ENCODE measurements at places on chromosomes 6 and 20.

DNA sequence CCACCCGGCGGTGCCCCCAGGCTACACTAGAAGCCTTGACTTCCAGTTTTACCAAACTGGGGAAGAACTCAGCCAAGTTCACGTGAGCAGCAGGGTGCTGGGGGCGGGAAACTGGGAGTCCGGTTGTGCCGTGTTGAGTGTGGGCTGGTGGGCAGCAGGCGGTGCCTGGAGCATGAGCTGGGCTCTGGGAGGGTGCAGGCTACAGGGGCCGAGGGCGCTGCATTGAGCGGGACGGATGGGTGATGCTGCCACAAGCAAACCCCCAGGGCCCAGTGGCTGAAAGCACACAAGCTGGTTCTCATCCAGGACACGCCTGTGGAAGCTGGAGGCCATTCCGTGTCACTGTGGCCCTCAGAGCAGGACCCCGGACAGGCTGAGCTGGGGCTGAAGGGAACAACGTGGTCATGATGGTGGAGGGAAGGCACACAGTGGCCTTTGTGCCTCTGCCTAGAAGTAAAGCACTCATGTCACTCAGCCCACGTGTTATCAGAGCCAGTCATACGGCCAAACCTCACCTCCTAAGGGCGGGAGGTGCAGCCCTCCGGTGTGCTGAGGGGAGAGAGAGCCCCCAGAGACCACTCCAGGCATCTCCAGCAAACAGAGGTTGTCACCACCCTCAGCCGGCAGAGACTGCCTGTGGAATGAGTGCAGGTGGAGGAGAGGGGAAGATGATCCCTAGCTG lies 29.5 kb downstream of the RBM38 start:
- no peak for DNase-seq

DNA sequence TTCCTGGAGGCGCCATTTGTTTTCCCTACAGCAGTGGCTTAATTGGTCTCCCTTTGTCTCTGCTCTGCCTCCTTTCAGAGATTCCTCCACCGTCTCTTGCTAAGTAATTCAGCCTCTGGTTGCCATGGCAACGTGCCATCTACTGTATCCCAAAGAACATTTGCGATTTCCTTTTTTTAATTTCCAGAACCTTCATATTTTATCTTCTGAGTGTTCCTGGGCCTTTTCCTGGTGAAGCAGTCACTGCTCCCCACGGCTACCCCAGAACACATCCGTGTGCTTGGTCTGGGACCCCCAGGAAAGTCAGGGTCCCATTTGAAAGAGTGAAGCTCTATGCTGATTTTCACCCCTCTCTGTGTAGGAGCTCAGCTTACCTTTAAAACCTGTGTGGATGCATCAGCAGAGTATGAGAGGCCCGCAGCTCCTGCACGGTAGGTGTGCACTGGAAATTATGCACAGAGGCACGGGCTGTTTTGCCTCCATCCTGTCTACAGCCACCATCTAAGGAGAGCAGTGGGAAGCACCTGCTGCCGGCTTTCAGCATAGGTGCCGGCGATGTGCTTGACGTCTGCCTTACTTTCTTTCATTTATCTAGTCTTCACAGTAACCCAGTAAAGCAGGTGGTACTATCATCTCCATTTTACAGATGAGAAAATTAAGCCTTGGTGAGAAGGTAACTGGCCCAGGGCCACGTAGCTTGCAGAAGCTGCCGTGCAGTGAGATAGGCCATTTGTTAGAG lies 122.8 kb downstream of the SYCP2 start:
- DNase-seq, result no peak

GRCh38 chr6:125445054-125445453 lies 143.3 kb upstream of the HDDC2 start:
- no peak for DNase-seq

GRCh38 chr6:124822204-124822613 lies 140.0 kb upstream of the RNF217 start:
- no peak for DNase-seq

- DNase-seq, result no peak
Measured at GRCh38 chr20:31695849-31696804, 26.5 kb downstream of the BCL2L1 start.

- DNase-seq, result no peak
Measured at GRCh38 chr6:62978920-62979319, 232.3 kb upstream of the FKBP1C start.

GRCh38 chr6:162056745-162057144 lies 670.8 kb downstream of the PRKN start:
- DNase-seq, result no peak

DNA sequence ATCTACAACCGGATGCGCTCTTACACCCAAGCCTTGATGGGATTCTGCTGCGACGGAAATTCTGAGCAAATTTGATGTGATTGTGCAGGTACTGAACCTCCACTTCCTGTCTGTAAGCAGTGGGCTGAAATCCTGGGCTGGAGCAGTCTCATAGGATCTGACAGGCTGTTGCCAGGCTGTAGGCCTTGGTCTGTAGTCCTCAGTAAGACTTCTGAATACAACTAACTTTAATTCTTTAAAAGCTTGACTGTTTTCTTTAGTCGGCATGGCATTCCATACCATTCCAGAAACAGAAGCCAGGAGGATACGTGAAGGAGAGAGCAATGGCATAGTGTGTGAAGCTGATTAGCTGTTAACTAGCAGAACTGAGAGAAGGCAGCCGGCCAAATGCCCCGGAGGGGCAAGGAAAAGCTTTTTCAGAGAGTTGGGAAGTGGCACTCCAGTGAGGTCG lies 68.3 kb downstream of the ADTRP start:
- DNase-seq, result no peak

DNA sequence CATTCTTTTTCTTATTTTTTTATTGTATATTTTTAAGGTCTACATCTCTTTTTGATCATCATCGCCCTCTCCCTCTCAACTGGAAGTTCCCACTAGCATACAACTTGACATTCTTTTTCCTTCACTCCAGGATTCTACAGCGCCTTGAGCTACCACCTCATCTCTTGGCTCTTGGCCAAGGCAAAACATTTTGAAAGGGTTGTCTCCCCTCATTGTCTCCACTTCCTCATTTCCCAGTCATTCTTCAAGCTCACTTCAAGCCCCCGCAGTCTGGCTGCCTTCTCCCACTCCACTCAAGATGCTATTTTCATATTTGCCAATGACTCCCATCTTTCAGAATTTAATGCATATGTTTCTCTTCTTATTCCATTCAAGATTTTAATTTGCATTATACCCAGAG lies 63.0 kb downstream of the OPN5 start:
- no peak for DNase-seq

DNA sequence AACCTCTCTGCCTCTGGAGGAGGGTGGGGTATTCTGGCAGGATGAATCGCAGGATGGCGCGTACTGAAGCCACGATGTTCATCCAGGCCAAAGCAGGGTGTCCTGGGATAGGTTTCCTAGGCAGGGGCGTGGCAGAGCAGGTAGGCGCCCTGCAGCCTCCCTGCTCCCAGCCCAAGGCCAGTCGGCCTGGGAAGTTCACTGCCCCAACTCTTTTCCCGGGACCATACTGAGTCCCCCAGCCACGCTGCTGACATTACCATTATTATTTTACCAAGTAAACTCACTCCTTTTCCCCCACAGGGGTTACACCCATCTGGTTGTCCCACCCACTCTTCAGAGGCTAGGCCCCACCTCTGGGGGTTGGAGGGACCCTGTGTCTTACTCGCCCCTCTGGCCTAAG lies 21.8 kb downstream of the SDCBP2 start:
- no peak for DNase-seq

- DNase-seq, result no peak
Measured at GRCh38 chr6:162688751-162689345, 38.7 kb downstream of the PRKN start.

DNA sequence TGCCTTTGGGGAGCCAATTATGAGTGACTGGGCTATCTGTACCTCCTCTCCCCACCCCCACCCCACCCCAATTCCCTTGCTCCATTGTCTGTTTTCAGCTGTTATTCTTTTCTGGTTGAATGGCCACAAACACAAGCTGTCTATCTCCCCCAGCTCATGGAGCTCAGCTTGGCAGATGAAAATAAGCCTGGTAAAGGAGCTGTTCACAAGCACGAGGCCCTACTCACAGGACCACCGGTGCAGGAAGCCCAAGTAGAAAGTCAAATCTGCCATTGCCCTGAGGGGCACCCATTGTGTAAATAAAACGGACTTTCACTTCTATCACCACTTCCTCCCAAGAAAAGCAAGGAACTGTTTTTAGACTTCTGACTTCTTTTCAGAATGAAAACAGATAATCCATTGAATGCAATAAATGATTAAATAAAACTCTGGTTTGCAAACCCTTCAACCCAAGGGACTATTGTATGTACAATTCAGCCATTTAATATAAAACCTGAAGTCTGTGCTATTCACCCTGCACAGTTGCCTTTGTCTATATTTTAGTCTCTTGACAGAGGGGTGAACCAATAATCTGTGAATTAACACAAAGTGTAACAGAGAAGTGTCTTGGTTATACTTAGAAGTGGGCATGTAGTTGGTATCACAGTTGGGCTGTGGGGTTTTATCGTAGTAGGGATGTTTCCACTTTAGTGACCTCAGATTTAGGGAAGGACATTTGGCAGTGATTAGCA lies 27.7 kb downstream of the RIPOR2 start:
- no peak for DNase-seq

- peak; percentile 2 for DNase-seq
Measured at GRCh38 chr6:12605888-12606345, 110.7 kb upstream of the PHACTR1 start.

GRCh38 chr6:166600931-166601330 lies 14.5 kb upstream of the RAMACL start:
- no peak for DNase-seq

DNA sequence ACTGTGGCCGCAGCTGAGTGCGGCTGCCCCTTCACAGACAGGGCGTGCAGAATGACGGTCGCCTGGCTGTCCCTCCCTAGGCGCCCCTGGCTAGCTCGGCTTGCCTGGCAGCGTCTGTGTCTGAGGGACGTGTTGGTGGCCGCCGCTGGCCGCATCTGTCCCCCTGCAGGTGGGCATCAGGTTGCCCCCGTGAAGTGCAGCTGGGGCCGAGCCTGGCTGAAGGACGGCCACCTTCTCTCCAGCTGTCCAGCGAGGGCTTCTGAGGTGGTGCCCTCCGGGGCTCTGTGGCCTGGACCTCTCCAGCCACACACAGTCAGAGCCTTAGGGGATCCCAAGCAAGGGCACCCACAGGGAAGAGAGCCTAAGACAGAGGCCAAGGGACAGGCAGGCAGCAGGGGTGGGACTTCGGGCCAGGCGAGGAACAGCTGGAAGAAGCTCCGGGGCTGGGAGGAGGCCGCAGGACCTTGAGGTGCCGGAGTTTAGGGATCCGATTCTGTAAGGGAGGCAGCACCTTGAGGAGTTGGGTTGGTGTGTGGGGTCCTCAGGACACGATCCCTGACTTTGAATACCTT lies 89.0 kb upstream of the EPB41L1 start:
- no peak for DNase-seq

GRCh38 chr6:149752600-149753373 lies 3.2 kb downstream of the PCMT1 start:
- no peak for DNase-seq

- DNase-seq, result no peak
Measured at GRCh38 chr20:17543531-17544131, 12.5 kb upstream of the BFSP1 start.

GRCh38 chr6:29620630-29621029 lies 12.4 kb downstream of the GABBR1 start:
- DNase-seq, result no peak

- DNase-seq, result no peak
Measured at GRCh38 chr6:167704396-167704901, 122.3 kb upstream of the AFDN start.

DNA sequence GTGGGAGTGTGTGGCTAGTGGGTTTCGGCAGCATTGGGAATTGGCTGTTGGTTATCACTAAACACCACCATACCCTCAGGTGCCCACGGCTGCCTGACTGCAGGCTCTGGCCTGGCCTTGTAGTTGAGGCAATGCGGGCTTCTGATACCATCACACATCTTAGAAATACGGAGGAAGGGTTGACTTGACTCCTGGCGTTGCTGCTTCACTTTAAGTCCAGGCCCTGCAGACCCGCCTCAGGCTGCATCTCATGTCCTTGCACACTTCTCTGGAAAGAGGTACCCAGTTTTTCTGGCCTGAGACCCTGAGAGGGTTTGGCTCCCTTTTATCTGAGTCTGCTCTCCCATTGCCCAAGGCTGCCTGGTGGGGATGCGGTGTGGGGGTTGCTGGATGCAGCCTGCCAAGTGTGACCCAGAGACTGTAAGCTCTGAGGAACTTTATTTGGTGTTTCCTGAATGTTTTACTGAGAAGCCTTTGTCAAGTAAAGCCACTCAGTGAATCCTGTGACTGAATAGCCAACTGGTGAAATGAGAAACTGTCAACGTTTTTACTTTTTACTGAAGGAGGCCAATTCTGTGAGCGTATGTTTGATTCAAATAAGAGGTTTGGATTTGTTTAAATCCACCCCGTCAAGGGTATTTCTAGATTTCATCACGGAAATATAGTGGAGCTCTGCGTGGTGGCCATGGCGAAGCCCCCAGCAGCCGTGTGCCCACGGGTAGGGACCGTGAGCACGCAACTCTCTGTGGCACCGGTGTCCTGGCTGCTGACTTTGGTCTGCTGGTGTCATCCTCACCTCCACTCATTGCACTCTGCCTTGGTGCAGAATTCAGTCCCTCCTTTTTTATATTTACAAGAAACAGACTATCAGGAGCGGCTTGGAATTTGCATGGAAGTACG lies 160.1 kb downstream of the DTNBP1 start:
- no peak for DNase-seq

GRCh38 chr6:122264557-122264956 lies 134.9 kb upstream of the HSF2 start:
- DNase-seq, result no peak

GRCh38 chr6:16901782-16902181 lies 140.5 kb upstream of the ATXN1 start:
- DNase-seq, result no peak

DNA sequence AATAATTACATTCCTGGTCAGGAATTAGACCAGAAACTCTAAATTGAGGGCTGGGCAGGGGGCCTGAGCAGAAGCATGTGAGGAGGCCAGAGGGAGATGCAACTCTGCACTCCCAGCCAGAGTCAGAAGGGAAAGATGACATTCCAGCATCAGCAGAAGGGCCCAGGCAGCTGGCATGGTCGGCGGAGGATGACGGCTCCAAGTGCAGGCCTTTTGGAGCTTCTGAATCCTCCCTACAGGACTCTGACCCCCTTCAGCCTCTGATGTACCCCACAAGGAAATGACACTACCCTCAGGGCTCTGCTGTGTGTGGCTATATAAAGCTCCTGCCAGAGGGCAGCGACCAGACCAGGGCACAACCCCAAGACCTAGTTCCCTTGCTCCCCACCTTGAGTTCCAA lies 1.9 kb downstream of the LRFN2 start:
- no peak for DNase-seq

GRCh38 chr20:1210501-1210900 lies 7.2 kb downstream of the C20orf202 start:
- no peak for DNase-seq

GRCh38 chr6:191487-192312 lies 100.6 kb upstream of the DUSP22 start:
- DNase-seq, result no peak

- no peak for DNase-seq
Measured at GRCh38 chr6:105359419-105360370, 43.2 kb downstream of the PREP start.

Data from stimulated activated CD8-positive, alpha-beta memory T cell treated with anti-CD3 and anti-CD28 coated beads, Interleukin-4, amount 100 ng/mL, for 1 hour (primary cell).